Sciatic nerve (tissue), 2 donors: ENCODE measurements at places on chromosomes 7 and 10.

DNA sequence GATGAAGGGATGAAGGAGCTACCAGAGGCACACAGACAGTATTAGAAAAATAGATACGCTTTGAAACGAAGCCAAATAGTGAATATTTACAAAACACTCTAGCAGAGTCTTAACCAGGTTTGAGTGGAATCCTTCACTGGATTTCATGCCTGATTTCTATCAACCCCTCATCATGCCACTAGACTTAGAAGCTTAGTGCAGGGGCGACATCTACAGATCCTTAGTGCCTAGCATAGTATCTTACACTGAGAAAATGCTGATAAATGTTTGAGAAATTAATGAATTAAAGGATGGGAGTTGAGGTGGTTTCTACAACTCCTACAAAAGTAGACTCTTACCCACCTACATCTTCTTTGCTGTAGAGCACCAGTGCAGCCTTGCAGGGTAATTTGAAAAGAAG is 54.7 kb upstream of the CCNJ start:
- no peak for DNase-seq

DNA sequence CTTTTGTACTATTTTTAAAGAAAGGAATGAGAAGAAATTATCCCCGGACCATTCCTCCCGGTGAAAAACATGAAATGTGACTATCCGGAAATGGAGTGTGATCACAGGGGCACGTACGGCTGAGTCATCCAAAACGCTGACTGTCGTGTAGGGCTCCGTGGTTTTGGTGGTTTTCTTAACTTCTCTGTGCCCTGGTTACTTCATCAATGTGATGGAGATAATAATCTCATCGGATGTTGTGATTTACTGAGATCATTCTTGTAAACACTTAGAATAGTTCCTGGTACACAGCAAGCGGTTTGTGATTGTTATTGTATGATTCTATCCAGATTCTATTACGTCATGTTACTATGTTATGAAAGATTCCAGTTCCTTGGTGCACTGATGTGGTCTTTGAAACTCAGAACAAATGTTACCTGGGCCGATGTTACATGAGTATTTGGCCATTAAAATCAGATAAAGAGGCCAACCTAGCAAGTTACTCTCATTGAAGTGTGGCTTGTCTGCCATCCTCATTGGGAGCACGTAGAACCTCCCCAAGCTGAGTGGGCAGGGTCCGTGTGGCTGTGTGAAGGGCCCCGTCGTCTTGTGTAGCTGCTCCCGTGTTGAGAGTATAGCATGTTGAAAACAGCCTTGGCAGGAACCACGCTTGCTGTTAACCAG is 99.5 kb downstream of the CAMK1D start:
- DNase-seq, result no peak

DNA sequence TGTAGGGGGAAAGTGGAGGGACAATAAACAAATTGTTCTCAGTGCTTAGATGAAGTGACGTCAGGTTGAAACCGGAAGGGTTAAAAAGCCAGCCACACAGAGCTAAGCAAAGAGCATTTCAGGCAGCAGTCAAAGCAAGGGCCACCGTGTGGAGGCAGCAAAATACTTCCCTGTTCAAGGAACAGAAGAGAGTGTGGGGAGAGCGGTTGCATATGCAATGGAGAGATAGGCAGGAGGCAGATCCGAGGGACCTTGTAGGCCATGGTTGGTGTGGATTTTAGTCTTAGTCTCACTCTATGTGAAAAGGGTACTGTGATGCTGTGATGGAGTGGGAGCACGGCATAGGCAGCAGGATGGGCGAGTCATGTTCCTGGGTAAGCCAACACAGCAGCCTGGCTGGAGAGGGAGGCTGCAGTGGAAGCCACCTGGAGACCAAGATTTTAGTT is 3.8 kb upstream of the STN1 start:
- DNase-seq, result no peak

DNA sequence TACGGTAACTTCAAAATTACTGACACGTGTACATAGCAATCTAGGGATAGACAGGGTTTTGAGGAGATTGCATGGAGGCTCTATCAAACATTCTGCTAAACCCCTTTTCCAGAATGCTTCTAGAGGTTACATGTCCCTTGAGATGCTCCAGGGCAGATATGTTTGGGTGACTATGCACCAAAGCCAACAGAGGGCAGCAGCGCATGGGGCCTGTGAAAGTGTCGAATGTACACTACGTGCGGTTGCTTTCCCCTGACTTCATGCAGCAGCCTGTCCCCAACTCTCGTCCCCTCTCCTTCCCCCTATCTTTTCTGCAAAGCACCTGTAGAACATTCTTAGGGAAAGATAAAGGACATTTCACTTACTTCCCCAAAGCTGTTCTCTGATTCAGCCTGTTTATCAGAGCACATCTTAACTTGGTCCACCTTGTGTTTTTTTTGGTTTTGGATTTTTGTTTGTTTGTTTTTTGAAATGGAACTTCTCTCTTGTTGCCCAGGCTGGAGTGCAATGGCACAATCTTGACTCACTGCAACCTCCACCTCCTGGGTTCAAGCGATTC is 90.2 kb downstream of the UBE3C start:
- DNase-seq, result no peak

DNA sequence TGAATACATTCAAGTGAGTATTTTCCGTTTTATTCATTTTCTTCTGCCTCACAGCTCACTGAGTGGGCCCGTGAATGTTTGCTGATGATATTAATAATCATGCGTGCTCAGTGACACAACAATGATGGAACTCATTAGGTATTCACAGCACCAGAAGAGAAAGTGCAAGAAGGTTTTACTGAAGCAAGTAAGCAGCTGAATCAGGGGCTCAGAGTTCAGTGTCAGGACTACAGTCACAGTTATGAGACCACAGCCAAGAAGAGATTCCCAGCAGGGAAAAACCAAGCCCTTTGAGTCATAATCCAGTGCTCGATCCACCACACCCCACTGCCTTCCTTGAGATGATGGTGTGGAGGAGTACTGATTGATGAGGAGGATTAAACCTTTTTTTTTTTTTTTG is 247.4 kb downstream of the KIAA1217 start:
- no peak for DNase-seq

DNA sequence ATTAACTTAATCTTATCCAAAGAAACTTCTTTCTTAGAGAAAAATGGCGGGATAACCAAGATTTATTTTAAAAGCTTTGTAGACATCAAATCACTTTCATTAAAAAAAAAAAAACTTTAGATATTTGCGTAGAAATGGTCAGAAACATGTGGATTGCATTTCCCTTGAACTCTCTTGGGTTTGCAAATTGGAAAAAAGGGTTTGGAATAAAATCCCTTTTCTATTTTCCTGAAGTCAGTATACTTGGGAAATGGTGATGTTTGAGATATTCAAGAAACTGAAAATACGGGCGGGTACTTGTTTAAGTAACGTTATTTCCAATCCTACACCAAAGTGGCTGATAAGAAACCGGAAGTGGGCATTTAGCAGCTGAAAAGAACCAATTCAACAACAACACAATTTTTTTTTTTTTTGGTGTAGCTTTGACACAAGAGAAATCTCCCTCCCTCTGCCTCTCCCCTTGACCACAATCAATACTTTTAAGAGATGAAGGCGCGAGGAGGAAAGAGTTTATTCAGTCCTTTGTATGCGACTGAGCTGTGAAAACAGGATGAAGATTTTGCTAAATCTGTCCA is 13.7 kb upstream of the GFRA1 start:
- no peak for DNase-seq

GRCh38 chr10:122073508-122073907 is 84.5 kb downstream of the TACC2 start:
- DNase-seq, result peak; percentile 2

GRCh38 chr10:125441151-125441550 is 241.8 kb downstream of the TEX36 start:
- DNase-seq, result no peak

GRCh38 chr7:55413442-55413841 is 48.3 kb downstream of the LANCL2 start:
- DNase-seq, result no peak

DNA sequence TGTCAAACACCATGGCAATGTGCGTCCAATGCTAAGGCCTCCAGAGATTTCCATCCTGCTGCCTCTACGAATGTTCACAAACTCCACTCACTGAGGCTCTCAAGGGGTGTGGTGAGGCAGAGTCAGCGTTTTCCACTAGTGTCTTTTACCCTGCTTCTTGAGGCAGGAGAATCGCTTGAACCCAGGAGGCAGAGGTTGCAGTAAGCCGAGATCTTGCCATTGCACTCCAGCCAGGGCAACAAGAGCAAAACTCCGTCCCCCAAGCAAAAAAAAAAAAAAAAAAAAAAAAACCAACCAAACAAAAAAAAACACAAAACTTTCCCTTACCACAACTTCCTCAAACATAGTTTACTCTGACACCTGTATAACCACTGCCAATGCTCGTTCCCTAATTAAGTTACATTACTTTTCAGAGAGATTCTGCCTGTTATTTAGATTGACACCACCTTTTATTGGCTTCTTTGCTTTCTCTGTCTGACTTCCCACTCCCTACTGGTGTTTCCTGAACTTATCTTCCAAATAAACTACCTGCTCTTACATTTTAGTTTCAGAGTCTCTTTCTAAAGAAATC is 102.1 kb upstream of the ZNF746 start:
- no peak for DNase-seq

DNA sequence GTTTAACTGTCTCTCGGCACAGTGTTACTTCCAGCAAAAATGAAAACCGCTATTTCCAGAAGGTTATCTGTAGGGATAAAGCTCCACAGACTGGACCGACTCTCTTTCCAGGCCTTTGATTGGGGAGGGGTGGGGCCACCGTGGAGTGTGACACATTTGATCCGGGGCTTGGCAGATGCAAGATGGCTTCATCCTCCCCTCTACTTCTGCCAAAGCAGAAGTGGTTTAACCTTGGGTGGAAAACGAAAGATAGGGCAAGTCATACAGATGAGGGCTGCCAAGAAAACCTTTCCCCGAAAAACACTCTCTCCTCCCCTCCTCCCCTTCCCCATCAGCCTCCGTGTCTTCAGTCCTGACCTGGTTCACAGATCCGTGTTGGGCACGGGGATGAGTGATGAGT is 139.7 kb upstream of the SH2B2 start:
- DNase-seq, result no peak

- no peak for DNase-seq
These were observed 972.5 kb upstream of the CELF2 start for GRCh38 chr10:10044922-10045764.
